ENCODE measurements at places on chromosomes 6 and 20.
A peak's percentile ranks its signal among the peaks of the same experiment; 100 is the strongest.

DNA sequence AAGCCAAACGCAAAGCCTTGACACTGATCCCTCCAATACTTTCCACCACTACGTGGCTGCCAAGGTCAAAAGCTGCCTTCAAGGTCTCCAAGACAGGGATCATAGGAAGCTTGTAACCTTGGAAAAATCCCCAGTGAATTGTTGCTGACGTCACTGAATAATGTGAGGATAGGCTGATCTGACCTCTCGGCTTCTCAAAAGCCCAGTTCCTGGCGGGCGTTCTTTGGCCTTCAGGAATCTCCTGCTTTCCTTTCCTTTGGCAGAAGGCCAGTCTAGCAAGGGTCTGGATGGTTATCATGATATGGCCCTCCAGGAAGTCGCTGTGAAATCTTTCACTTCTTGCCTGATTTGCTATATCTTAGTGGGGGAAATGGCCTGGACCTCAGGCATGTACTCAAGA, 61.4 kb upstream of the TNFAIP3 start:
- no peak for DNase-seq

DNA sequence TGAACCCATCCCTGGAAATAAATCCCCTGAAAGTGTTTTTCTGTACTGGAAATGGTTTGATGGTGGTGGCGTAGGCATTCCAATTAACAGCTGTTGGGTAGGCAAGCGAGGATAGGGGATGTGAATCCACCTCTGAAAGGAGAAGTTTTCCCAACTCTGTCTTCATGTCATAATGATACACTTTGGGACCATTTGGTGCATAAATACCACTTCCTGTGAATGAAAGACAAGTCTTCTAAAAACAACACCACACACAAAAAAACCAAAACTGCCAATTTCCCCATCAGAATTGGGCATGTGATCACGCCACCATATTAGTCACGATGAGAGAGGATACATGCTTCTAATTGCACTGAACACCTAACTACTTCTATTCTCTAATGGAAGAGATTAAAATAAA, 6.4 kb downstream of the VNN2 start:
- no peak for DNase-seq

DNA sequence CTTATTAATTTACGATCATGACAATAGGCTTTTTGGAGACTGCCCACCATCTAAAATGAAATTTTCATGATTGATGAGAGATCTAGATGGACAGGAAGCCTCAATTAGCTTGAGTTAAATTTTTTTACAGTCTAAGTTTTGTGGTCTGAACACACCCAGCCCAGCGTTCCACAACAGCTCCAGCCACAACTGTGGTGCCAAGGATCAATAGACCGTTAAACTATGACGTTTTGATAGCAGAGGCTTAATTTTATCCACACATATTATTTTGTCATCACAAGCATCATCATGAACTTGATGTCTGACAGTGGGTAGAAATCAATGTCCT, 5.5 kb upstream of the GABRR1 start:
- DNase-seq: no peak

- DNase-seq: no peak
Measured at GRCh38 chr6:156563714-156564113, 213.5 kb upstream of the ARID1B start.

- DNase-seq: peak; percentile 54
Measured at GRCh38 chr6:110217266-110217665, 37.0 kb downstream of the CDC40 start.

DNA sequence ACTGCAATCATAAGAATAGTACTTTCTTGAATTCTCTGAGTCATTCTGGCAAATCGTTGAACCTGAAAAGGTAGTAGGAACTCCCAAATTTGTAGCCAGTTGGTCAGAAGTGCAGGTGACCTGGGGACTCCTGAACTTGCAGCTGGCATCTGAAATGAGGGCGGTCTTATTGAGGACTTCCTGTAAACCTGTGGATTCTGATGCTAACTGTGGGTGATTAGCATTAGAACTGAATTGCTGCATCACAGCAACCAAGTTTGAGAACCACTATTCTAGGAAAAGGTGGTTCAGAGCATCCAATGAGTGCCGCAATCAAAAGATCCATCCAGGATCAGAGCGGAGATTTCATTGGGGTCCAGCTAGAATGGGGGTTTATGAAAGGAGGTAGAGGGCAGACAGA, 50.2 kb upstream of the UTRN start:
- no peak for DNase-seq

DNA sequence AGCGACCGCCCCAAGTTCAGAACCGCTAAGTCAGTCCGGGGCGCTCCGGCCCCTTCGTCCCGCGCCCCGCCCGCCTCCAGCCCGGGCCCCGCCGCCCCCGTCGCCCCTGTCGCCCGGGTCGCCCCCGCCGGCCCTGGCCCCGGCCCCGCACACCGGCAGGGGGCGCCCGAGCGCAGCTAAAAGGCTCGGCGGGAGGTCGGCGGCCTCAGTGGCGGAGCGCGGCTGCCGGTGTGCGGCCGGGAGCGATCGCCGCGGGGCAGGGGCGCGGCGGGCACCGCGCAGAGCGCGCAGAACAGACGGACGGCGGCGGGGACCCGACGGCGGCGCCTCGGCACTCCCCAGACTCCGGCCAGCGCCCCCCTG, at the start of gene FNDC1:
TSS of gene FNDC1 (plus strand) at position 208 of the 363 bp plus-strand sequence. CDS start 197 bp downstream, outside the sequence.
- no peak for DNase-seq

DNA sequence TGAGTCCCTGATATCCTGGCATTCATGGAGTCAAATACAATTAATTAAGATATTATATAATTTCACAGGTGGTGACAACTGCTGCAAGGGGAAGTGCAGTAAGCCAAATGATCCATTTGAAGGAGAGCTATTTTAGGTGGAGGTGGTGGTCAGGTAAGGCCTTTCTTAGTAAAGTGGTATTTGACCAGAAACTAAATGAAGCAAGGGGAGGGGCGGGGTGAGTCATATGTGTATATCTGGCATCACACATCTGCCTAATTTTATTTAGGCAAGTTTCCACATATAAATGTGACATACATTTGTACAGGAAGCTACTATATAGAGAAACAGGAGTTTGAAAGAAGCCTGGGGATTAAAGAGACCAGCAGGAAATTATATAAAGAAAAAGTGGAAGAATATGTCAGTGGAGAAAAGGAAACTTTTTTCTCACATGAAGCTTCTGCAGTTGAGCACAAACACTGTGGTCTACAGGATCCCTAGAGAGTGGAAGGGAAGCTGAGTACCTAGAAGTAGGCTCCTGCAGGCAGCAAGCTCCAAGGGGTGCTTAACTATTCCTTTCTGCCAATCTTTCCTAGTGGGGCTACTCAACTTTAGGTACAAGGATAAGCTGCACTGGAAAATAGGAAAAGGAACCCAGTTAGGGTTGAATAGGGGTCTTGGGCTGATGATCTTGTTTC, 99.6 kb downstream of the OGFRL1 start:
- no peak for DNase-seq

GRCh38 chr20:10313701-10314100, 95.1 kb downstream of the SNAP25 start:
- DNase-seq: no peak

GRCh38 chr6:14965424-14966075, 280.3 kb upstream of the JARID2 start:
- peak; percentile 19 for DNase-seq

GRCh38 chr6:109867970-109868358, 110.1 kb upstream of the GPR6 start:
- DNase-seq: no peak

All from HFFc6 (cell line).